NCI-H526 (cell line): ENCODE measurements at places on chromosomes 13 and 19.

DNA sequence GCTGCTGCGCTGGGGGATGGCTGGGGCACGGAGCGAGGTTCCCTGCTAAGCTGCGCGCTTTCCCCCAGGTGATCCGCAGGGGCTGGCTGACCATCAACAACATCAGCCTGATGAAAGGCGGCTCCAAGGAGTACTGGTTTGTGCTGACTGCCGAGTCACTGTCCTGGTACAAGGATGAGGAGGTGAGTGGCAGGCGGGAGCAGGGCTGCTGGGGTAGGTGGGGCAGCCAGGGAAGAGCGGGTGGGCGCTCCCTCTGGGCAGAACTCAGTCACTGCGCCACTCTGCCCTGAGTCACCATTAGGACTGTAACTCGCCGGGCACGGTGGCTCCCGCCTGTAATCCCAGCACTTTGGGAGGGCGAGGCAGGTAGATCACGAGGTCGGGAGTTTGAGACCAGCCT is 23.8 kb downstream of the TMED1 start:
- DNase-seq = no peak

DNA sequence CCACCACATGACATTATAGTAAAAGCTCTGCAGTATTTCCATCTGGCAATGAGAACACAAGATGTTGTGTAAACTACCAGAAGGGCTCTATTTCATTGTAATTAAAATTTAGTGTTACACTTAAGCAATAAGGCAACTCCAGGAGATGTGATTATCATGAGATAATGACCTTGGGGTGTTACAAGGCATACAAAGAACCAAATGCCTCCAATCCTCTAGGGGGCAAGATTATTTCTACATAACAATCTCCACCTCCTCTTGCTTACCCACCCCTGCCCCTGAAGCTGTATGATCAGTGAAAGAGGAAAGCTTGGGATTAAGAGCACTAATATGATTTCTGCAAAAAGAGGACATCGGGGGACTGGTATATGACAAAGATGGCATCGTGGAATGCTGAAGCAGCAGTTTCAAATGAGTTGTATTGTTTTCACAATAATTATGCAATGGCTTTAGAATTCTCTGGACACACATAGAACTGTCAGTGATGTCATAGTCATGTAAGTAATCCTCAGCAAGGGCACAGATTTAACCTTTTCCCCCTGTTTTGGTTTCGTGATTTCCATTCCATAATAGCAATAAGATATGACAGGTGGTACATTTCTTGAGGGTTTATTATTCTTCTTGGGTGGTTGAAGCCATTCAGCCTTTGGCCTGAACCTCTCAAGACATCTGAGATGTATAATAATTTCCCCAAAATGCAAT is 295.3 kb downstream of the MZT1 start:
- no peak for DNase-seq

GRCh38 chr19:19615086-19615485 is 3.4 kb downstream of the PBX4 start:
- no peak for DNase-seq

DNA sequence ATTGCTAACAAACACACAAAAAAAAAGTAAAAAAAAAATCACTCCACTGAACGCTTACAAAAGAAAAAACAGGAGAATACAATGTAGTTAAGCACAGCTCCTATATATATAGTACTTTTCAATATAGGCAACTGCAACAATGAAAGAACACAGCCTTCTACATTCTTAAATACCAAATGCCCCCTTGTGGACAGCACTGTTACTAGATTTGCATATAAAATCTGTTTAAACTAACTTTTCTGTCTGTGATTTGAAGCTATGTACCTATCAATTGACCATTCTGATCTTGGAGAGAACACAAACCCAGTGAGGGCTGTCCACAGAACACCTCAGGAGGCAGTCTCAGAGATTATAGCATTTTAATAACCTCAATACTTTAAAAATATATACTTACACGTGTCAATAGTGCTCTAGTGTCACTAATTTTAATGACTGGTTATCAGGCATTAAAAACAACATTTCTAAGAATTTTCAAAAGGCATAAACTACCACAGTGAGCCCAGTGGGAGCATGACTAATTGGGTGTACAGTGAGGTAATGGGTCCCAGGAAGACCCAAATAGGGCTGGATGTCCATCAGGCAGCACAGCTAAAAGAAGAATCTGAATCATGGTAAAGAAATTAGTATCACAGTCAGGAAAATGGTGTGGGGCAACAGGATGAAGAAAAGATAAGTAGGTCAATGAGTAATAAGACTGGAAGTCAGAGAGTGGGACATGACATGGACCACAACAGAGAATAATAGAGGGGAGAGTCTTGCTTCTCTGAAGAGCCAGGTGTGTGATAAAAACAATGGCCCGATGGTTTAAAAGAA is 22.2 kb downstream of the CCDC169 start:
- peak; percentile 22 for DNase-seq

- no peak for DNase-seq
Observed at GRCh38 chr13:97353927-97354675, 79.9 kb upstream of the RAP2A start.

DNA sequence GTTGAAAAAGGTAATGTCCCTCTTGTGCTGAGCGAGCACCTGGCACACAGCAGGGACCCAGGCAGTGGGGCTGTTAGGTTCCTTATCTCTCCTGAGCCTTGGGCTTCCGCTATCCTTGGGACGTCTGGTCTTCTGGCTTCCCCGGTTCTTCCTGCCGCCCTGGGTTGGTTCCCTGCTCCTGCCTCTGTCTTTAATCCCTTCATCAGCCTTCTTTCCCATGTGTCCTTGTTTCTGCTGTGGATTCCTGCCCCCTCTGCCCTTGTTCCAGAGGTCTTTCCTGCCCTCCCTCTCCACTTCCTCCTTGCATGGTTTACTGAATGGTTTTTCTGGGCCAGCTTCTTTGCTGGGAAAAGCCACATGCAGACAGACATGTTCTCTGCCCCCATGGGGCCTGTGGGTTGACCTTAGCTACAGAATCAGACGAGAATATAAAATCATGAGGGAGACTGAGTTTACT is 2.6 kb downstream of the EPN1 start:
- DNase-seq = no peak

DNA sequence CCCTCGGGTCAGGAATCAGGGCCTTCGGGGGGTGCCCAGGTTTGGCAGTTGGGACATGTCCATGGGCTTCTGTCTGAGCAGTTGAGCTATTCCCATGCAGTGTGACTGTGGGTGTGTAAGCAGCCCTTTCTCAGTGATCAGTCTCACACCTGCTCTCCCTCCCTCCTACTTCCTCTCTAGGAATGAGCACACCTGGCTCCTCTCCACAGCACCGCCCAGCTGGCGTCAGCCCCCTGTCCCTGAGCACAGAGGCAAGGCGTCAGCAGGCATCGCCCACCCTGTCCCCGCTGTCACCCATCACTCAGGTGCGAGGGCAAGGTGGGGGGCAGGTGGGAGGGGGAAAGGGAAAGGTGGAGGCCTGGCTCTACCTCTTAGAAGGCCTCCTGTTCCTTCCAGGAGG is 25.9 kb downstream of the COMP start:
- DNase-seq = no peak

DNA sequence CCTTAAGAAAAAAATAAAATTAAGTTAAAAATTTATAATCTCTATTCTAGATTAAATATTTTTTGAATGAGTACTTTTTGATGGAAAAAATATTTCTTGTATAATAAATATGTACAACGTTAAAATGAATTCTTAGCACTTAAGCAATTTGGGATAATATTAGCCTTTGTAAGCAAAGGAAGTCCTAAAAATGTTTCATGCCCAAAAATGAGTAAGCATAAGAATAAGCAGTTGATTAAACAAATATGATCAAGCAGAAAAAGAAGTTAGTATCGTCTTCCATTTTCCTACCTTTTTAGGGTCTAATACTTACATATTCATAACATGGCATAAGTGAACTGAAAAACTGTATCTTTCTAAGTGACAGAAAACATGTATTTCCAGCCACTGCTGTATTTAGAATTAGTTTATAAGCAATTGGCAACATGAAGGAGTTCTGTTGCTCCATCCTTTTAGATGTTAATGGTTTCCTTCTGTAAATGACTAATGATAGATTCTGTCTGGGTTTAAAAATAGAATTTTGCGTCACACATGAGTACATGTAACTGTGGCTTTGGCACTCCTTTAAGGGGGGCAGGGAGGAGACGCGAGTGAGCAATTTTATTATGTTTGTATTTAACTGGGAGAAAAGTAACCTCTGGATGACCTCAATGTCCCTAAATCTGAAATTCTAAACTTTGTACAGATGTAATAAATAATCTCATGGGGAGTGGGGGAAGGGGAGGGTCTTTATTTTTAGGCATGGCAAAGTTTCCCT is 237.4 kb downstream of the RGCC start:
- peak; percentile 14 for DNase-seq

GRCh38 chr13:27826379-27827353 is 34.4 kb downstream of the GSX1 start:
- DNase-seq = peak; percentile 97

DNA sequence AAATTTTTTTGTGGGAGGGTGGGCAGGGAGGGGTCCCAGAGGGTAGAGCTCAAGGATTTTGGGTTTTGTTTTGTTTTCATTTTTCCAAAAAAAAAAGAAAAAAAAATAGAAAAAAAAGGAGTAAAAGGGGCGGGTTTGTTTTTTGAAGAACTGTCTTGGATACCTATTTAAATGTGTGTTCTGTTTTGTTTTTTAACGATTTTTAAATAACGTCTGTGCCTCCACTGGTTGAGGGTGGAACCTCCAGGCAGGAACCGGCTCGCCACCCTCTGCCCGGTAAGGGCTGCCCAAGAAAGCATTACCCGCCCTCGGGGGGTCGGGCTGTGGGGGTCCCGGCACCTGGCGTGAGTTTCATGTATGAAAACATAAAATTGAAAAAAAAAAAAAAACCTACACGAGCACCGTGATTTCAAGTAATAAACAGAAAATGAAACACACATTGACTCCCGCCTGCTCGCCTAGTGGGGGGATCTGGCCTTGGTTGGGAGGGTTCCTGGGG is 10.4 kb downstream of the MIDN start:
- DNase-seq = peak; percentile 20

DNA sequence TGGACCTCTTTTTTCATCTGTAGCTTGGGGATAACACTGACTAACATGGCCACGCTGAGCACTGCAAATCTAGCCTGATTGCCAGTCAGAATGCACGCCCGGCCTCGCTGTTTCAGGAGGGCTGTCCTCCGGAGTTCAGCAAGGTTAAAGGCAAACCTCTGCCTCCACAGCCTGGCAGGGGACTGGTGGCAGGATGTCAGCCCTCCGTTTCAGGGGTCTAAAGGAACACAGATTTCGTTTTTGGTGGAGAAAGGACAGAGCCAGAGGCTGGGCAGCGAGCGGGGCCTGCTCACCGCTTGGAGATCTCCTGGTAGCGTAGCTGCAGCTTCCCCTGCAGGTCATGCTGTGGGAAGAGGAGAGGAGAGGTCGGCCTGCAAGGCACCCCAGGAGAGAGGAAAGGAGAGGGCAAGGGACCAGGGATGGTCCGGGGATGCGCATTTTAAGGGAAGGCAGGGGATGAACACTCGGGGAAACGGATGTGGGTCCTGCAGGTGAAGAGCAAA is 560 bp downstream of the NDUFA7 start:
- DNase-seq = no peak

- no peak for DNase-seq
Observed at GRCh38 chr13:78742659-78743058, 83.7 kb upstream of the OBI1 start.

GRCh38 chr19:44912854-44913253 is 1.6 kb upstream of the APOC1 start:
- no peak for DNase-seq

DNA sequence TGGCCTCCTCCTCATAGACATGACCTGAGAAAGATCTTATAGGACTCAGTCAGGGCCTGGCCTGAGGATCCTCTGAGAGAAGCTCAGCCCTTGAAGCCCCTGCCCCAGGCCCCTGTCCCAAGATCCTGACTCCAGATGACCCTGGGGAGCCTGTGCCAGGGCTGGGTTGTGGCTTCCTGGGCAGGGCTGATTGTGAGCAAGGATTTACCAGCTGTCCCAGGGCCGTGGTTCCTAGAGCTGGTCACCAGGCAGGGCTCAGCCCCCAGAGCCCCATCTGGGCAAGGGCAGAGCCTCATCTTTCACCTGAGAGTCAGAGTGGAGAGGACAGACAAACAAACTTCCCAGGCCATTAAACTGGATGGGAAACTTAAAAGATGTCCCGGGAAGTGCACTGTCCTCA is 1.9 kb downstream of the CEACAM21 start:
- no peak for DNase-seq

DNA sequence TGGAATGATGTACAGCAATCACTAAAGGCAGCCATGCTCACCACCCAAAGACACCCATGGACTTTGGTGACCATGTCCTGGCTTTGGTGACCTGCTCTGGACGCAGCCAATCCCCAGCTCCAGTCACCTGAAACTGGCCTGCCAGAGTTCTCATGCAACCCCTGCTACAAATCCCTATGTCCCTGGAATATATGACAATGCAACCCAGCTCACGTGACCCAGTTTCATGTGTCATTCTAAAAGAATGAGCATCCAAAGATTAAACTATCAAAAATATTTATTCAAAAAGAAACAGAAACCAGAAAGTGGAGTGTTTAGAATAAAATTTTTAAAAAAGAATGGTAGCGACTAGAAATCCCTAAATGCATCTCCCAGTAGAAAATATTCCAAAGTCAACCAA is 203.3 kb upstream of the IRS2 start:
- DNase-seq = no peak

GRCh38 chr19:45667620-45668341 is at the start of gene GIPR:
GIPR (plus strand) TSS chr19:45668221; CDS start chr19:45669521, 1,300 bp downstream.
- peak; percentile 61 for DNase-seq

GRCh38 chr13:79034341-79034740 is 371.7 kb downstream of the RBM26 start:
- DNase-seq = no peak

DNA sequence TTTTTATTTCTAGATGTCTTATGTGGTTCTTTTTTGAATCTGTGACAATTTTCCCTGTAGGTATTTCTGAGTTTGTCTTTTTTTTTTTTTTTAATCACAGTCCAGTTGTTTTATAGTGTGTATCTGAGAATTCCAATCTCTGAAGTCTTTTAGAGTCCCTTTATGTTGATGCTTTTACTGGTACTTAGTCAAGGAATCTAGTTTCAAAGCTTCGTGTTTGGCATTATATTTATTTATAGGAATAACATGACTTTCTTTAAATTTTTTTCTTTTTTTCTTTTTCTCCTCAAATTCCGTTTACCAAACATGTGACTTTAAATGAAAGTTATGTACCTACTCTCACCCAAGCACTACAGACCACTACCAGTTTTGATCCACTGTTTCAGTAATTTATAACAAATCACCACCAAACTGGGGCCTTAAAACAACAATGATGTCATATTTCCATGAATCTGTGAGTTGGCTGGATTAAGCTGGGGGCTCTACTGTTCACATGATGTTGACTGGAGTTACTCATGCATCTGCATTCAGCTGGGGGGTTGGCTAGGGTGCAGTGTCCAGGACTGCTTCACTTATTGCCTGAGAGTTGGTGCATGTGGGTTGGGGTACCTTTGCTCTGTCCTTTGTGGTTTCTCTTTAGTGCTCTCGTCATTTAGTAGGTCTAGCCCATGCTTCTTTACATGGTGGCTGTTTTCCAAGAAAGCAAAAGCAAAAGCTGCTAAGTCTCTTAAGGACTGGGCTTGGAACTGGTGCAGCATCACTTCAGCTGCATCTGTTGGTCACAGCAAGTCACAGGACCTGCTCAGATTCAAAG is 22.3 kb downstream of the KCTD4 start:
- DNase-seq = no peak

GRCh38 chr13:51829568-51829899 is 15.4 kb downstream of the TMEM272 start:
- DNase-seq = peak; percentile 74

- no peak for DNase-seq
Observed at GRCh38 chr13:46613409-46614049, 60.6 kb downstream of the LRCH1 start.
